ENCODE measurements at places on chromosomes 4 and X.

GRCh38 chrX:150507251-150507856 is 61.1 kb upstream of the MTM1 start:
- no peak for DNase-seq

- no peak for DNase-seq
Measured at GRCh38 chrX:141301017-141301416, 58.7 kb upstream of the SPANXC start.

- no peak for DNase-seq
Measured at GRCh38 chrX:25523574-25524540, 508.1 kb upstream of the ARX start.

DNA sequence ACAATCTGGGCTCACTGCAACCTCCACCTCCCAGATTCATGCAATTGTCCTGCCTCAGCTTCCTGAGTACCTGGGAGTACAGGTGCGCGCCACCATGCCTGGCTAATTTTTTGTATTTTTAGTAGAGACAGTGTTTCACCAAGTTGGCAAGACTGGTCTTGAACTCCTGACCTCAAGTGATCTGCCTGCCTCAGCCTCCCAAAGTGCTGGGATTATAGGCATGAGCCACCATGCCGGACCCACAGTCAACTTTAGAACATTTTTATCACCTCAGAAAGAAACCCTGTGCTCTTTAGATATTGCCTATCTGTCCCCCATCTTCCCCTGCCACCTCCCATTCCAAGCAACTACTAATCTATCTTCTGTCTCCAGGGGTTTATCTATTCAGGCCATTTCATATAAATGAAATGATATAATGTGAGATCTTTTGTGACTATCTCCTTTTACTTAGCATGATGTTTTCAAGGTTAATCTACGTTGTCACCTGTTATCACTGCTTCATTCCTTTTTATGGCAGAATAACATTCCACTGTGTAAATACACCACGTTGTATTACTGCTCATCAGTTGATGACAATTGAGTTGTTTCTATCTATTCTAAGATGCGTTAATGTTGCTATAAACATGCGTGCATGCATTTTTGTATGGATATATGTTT is 44.3 kb upstream of the GALNT7 start:
- no peak for DNase-seq

DNA sequence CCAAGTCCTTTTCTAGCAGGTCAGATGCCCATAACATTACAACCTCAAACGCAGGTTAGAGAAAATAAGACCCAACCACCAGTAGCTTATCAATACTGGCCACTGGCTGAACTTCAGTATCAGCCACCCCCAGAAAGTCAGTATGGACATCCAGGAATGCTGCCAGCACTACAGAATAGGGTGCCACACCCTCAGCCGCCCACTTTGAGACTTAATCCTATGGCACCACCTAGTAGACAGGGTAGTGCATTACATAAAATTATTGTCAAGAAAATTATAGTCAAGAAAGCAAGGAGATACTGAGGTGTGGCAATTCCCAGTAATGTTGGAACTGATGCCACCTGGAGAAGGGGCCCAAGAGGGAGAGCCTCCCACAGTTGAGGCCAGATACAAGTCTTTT is 19.9 kb upstream of the TRIM61 start:
- no peak for DNase-seq

DNA sequence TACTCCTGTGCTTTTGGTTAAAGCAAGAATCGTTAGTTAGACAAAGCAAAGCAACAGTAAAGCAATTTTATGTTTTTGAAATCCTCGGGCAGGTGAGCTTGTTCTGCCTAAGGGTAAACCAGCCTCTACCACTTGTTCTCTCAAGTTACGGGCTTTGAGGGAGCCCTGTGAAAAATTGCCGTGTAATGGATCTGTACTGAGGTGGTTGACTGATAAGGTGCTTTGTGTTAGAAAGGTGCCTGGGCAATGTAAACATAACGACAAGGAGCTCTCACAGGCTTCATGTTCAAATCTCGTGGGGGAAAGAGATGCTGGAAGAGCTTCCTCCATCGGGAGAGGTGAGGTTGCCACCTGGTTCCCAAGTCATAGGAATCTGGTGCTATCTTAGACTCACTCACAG is 111.8 kb downstream of the TRAPPC11 start:
- DNase-seq, result no peak

DNA sequence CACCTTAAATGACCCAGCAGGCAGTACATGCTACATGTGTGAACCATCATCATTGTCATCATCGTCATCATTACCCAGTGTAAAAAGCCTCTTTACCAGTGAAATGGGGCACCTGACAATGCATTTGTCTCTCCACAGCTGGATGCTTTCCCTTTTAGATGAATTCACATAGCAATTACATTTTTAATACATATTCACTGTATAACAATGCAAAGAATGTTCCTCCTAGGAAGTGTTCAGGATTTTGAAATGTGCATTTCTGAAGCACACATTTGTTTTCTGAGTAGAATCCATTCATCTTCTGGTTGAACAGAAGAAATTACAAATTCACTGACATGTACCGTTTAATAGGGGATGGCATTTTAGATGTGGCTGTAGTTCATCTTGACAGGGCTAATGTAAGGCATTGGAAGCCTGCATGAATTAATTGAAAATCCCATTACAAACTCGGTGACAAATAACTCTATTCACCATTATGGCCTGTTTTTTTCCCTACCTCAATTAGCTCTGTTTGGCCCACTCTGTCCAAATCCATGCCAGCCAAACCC is 111.1 kb downstream of the SH3RF1 start:
- DNase-seq, result no peak

DNA sequence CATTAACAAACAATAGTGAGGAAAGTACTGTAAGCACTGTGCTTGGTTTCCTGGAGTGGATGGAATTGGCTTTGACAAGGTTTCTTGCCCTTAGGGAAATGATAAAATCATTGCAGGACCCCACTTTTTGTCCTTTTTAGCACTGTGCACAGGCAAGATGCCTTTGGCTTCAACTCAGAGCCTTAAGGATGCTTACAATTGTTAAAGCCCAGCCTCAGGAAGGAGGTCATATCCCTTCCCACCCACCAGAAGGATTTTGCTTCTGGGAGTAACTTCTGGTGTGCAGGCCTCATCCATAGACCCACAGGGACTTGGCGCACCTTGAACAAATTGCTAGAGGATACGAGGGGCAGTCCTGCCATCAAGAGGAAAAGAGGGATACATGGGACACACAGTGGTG is 44.5 kb downstream of the STARD8 start:
- DNase-seq, result no peak

DNA sequence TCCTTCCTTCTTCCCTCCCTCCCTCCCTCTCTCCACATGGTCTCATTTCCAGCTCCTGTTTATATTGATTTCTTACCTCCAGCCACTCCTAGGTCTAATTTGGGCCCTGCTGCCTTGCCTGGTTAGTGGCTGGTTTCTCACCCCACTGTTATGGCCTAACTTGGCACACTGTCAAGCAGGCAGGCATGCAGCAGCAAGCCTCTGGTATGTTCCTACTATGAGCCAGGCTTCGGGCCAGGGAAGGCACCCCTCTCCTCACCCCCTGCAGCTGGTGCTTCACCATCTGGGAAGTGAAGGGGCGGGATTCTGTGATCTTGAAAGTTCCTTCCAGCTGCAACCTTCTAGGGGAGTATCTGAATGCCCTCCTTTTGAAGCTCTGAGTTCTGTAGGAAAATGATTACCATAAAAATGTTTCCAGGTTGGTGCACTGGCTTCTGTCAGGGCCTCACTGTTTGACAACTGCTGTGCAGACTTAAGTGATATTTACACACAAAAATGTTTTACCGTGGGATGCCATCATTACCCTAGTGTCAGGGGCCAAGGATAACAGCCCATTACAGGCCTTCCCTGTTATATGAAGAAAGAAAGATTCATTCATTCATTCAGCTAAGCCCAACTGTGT is 10.1 kb upstream of the VMA21 start:
- DNase-seq, result no peak

GRCh38 chr4:166501941-166502382 is 628.9 kb downstream of the TLL1 start:
- DNase-seq, result no peak

DNA sequence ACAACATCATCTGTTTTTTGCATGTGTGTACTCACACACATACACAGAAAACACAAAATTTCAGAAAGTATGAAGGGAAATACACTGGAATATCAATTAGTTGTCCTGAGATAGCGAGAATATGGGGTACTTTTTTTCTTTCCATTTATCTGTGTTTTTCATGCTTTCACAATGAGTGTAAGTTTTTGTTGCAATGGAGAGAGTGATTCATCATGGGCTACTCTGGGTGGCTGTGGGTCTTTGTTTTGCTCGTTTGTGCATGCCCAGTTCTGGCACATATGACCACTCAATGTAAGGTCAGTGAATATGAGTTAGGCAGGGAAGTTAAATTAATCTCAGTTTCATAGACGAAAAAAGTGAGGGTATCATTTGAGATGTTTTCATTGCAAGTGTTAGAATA is 26.9 kb downstream of the XK start:
- no peak for DNase-seq

DNA sequence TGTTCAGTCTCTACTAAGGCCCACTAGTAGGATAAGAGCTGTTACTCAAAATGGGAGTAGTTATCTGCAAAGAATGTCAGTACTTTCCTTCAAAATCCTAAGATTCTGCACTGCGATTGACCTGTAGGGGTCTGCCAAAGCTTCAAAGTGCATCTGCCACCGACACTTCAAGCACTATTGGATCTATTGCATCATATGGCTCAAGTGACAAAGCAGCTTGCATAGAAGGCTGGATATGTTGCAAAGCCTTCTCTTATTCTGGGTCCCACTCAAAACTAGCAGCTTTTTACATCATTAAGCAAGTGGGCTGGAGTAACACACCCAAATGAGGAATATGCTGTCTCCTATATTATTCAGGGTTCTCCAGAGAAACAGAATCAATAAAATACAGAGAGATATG is 115.4 kb upstream of the EMCN start:
- no peak for DNase-seq

DNA sequence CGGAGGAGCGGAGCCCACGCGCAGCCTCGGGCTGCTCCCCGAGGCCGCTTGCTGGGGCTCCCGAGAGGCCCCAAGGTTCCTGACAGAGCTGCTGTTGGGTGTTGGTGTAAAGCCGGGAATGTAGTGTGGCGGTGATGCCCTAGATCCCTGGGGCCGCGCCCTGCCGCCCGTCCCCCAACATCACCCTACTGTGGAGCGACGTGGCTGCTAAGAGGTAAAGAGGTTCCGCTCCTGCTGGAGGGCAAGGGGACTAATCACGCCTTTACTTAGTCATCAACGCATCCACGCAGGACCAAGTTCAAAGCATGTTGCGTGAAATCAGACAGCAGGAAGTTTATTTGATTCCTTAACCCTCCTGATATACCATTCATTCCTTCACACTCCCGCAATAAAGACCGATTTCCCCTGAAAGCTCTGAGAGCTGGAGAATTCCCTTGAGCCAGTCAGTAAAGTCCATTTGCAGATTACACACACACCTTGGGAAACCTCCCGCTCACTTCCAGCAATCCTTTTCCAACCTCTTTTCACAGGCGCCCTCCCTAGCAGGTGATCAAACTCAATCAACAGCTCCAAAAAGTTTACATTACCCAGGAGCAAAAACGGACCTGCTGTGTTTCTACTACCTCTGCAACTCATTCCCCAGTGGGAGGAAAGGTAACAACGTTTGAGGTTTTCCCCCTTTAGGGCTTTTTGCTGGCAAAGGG is 579 bp upstream of the GABRA2 start:
- DNase-seq, result no peak

DNA sequence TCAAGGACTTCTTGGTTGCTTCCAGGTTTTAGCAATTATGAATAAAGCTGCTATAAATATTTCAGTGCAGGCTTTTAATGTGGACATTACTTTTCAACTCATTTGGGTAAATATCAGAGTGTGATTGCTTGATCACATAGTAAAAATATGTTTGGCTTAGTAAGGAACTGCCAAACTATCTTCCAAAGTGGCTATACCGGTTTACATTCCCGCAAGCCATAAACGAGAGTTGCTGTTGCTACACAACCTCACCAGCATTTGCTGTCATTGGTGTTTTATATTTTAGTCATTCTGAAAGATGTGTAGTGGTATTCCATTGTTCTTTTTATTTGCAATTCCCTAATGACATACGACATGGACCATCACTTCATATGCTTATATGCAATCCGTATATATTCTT is 30.9 kb upstream of the SPOCK3 start:
- DNase-seq, result no peak

DNA sequence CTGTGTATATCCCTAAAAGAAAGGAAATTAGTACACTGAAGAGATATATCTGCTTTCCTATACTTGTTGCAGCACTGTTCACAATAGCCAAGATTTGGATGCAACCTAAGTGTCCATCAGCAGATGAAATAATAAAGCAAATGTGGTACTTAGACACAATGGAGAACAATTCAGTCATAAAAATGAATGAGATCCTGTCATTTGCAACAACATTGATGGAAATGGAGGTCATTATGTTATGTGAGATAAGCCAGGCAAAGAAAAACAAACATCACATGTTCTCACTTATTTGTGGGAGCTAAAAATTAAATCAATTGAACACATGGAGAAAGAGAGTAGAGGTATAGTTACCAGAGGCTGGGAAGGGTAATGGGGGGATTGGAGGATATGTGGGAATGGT is 611.9 kb downstream of the STPG2 start:
- no peak for DNase-seq

GRCh38 chrX:1281521-1281920 is 12.9 kb downstream of the CSF2RA start:
- DNase-seq, result no peak

DNA sequence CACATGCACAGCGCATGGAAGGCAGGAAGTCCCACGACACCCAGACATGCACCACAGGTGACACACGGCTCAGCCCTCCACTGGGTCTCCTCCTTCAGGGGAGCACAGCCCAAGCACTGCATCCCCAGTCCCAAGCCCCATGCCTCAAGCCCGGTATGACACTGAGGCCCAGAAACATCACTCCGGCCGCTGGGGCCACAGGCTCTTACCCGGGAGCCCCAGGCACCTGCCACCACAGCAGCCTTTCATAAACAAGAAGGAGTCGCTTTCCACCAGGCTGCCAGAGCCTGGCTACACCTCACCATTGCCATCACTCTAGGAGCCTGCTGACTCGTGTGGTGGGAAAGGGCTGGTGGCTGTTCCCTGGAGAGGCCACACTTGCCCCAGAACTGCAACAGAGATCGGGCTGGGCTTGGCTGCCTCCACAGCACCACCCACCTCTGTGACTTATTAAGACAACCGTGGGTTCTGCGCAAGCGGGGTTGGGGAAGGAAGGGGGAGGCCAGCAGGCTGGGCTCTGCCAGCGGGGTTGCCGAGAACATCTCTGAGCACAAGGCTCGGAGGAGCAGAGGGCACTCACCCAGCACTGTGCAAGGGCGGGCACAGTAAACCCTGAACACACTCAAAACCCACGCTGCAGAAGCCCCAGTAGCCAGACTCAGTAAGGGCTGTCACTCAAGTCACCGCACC is 4.5 kb downstream of the HAUS7 start:
- DNase-seq, result no peak
